Activated CD8-positive, alpha-beta memory T cell treated with anti-CD3 and anti-CD28 coated beads, Interleukin-2, amount 10 ng/mL, durations not matched to agents 7 days and 5 days (primary cell): ENCODE measurements at places on chromosomes 5 and 9. TPM values are rescaled to one million over a fixed set of nuclear protein-coding genes. Genes with fewer than 3 reads are reported as not detected.
A peak's percentile ranks its signal among the peaks of the same experiment; 100 is the strongest.

The TTLL11 gene
- 2.2 TPM for total RNA-seq

GRCh38 chr9:119033596-119033995 lies 335.6 kb downstream of the BRINP1 start:
- DNase-seq, result no peak

GRCh38 chr5:178356431-178356872 lies 123.8 kb upstream of the PHYKPL start:
- DNase-seq, result no peak

- no peak for DNase-seq
Observed at GRCh38 chr9:95239071-95239470, 78.4 kb downstream of the FANCC start.

DNA sequence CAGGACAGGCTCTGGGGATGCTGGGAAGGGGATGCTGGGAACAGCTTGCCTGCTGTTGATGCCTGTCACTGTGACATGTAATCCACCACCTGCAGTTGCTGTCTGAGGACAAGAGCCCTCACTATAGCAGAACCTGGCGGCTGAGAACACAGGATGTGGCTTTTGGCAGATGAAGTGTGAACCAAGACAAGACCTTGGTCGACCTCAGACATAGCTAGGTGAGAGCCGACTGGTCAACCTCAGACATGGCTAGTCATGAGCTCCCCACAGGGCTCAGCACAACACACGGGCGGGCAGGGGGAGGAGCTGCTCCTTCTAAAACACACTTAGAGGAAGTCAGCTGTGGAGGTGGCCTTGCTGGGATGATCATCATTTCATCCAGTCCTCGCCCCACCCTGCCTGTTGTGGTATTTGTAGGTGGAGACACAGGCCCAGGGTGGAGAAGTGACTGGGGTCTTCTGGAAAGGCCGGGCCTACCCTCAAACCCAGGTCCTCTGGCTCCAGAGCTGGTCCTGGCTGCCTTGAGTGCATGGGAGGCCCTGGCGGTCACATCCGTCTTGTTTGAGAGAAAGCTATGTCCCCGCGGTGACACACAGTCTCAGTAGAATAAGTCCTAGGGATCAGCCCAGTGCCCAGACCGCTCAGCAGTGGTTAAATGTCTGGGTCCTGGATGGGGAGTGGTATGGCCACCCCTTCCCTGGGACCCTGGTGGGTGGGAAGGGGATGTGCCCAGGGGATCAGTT lies 6.1 kb downstream of the SUSD3 start:
- peak; percentile 99 for DNase-seq

DNA sequence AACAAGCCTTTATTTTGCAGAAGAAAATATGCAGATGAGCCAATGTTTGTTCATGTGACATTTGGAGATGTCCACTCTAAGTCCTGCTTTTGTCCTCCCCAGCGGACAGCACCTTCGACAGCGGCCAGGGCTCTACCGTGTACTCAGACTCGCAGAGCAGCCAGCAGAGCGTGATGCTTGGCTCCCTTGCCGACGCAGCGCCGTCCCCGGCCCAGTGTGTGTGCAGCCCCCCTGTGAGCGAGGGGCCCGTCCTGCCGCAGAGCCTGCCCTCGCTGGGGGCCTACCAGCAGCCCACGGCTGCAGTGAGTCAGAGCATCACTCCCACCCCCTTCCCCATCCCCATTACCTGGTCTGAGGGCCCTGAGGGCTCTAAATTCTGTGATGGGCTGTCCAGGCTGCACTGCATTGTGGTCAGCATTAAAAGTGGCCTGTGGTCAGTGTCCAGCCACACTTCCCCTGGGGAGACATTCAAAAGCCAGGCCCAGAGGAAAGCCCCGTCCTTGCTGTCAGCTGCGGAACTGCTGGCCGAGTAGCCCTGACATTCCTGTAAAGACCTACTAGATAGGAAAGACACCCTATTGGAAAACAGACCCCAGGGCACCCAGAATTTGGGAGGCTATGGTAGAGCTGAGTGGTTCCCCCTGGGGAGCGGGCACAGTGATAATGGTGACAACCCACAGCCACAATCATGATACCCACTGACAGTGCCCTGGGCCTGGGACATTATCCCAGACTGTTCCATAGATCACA lies 69.0 kb downstream of the WNK2 start:
- DNase-seq, result no peak
